ENCODE measurements at places on chromosomes 1 and 21.

- DNase-seq: no peak
Observed at GRCh38 chr1:190001187-190001586, 476.5 kb downstream of the BRINP3 start.

DNA sequence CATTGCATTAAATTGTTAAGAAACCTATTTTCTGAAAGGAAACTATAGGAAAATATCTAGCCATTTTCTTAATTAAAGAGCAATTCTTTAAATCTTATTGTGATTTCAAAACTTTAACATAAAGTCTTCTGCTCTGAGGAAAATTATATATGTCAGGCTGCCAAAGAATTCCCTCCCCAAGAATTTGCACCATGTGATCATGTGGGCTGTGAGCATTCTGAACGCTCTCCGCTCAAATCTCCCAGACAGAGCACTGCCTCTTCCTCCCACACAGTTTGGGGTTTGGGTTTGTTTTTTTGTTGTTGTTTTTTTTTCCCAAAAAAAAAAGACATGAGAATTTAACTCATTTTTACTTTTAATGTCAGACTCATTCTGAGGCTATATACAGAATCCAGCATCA is 155.9 kb upstream of the PALMD start:
- DNase-seq: no peak

GRCh38 chr1:228837032-228837431 is 101.8 kb downstream of the RHOU start:
- no peak for DNase-seq

DNA sequence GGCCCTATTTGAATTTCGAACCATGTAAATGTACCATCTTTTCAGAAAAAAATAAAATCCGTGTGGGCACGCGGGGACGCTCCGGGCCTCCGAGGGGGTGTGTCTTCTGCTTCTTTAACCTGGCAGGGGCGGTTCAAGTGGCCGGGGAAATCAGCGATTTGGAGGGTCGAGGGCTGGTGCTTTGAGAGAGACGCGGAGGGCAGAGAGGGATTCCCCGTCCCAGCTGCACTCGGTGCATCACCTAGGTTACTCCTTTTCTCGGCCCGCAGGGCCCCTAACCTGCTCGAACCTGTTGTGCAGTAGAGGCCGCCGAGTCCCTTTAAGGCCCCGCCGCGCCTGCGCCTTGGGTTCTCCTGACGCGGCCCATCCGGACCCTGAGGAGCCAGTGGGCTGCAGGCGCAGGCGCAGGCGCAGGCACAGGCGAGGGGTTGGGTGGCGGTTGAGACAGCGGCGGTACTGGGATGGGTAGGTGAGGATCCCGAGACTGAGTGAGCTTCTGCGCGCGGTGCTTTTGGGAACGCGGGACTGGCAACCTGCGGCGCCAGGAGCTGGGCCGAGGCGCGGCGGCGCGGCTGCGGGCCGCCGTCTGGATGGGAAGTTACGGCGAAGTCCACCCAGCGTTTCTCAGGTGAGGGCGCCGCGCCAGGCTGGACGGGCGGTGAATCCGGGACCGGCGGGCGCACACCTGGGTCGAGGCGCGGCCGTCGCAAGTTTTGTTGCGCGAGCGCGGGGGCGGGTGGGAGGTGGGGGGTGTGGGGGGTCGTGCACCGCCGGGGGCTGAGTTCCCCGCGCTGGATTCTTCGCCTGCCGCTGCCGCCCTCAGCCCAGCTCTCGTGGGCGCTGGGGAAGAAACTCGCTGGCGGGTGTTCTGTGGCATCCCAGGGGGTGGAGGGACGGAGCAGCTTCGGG is at the start of gene NBPF3:
NBPF3 (plus strand) TSS at position 417 of the 909 bp plus-strand sequence. CDS start 4,950 bp downstream, outside the sequence.
- peak; percentile 34 for DNase-seq

- DNase-seq: no peak
Observed at GRCh38 chr1:20705203-20705755, 12.5 kb downstream of the KIF17 start.

DNA sequence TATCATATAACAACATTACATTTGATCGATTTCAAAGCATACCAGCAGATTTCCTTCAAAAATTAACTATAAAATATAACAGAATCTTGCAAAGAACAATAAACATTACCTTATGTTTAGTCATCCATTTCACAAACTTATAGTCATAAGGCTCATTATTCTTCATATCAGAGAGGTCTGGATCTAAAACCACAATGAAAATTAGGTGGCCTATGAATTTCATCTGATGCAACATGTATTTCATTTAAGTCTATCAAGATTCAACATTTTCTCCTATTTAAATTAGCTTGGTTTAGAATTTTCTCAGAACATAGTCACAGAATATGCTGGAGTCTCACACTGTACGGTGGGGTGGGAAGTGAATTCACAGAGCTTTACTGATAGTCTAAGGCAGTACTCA is 49.2 kb downstream of the KYAT3 start:
- no peak for DNase-seq

GRCh38 chr1:115790846-115791245 is 22.3 kb upstream of the CASQ2 start:
- DNase-seq: no peak

DNA sequence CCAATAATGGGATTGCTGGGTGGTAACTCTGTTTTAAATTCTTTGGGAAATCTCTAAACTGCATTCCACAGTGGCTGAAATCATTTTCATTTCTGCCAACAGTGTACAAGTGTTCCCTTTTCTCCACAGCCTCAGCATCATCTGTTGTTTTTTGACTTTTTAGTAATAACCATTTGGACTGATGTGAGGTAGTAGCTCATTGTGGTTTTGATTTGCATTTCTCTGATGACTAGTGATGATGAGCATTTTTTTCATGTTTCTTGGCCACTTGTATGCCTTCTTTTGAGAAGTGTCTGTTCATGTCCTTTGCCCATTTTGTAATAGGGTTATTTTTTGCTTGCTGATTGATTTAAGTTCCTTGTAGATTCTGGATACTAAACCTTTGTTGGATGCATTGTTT is 131.9 kb upstream of the B3GALT2 start:
- no peak for DNase-seq

DNA sequence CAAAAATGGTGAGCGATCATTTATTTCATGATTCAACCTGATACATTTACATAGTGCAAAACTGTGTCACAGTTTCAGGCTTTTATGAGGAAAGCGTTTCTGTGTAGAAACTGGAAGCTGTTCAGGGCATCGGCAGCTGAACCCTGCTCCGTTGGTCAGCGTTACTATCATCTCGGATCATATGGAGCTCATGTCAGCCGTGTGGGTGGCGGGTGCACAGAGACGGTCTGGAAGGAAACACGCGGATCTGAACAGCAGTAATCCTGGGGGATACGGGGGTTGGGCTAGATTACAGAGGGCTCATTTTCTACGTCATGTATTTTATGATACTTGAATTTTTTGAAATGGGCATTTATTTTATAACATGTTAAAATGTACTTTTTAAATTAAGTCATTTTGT is 15.1 kb downstream of the C1orf174 start:
- no peak for DNase-seq

- DNase-seq: no peak
Observed at GRCh38 chr1:74963120-74963519, 171.1 kb upstream of the LHX8 start.

- DNase-seq: no peak
Observed at GRCh38 chr1:65395887-65396612, 24.4 kb upstream of the LEPR start.

- no peak for DNase-seq
Observed at GRCh38 chr1:212302745-212303383, 17.7 kb downstream of the PPP2R5A start.

GRCh38 chr1:2311184-2312032 is 79.9 kb downstream of the MORN1 start:
- DNase-seq: peak; percentile 47

DNA sequence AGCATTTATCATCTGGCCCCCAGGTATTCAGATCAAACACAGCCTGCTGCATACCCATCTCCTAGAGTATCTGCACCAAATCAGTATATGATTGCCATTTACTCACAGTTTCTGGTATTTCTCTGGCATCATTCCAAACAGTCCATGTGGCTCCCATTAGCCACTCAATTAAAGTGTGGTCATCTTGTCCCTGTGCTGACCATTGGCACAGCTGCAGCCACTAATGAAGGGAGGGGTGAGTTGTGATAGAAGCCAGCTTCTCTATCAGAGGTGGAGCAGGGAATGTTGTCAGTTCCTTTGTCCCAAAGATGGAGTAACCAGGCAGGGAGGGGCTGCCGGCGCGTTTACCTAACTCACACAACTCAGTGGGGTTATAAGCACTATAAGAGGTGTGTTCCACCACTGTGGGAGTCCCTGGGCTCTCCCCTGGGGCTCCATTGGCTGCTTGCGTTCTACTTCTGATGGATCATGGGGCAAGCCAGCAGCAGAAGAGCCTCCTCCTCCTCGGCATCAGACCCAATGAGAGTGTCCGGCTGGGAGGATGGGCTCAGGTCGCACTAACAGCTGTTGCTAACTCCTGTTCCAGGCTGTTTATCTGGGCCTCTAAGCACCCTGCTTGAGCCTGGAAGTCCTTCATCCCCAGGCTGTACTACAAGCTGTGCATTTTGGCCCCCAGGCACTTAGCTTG is 108.6 kb downstream of the GDAP2 start:
- no peak for DNase-seq

GRCh38 chr1:23691499-23692307 is at the start of gene RPL11:
RPL11 (plus strand) TSS chr1:23691806; CDS start chr1:23691824, 18 bp downstream.
- DNase-seq: peak; percentile 94

DNA sequence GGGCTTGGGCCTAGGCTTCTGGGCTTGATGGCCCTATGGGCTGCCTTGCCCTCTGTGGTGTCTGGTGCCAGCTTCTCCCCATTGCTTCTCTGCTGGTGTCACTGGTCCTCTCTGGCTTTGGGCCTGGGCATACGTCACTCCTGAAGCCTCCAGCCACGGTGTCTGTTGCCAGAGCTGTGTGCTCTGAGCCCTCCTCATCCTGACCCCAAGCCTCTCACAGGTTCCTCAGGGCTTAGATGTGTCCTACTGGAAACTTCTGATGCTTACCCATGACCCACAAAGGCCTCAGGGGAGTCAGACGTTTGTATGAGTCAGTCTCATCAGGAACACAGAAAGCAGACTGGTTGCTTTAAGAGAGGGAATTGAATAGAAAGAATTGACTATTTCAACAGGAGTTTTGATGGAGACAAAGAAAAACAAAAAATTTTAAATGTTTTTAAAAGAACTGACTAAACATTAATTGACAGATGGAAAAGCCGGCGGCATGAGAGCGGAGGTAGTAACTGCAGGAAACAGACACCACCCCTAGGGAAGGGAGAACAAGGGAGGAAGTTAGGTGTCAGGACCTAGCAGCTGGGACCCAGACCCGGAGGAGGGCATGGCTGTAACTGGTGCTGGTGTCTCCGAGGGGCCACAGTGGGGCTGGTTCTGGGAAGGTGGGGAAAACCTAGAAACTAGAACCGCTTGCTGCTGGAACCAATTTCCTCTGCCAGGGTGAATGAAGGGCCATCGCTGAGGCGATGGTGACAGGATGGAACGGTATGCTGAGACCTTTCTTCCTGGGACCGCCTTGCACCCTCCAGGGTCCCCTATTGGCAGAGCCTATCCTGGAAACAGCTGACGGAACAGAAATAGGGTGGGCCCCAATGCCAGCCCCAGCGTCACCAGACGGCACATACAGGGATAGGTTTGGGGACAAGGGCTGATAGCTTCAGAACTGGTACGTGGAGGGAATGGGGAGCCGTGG is 40.0 kb upstream of the CITED4 start:
- no peak for DNase-seq

DNA sequence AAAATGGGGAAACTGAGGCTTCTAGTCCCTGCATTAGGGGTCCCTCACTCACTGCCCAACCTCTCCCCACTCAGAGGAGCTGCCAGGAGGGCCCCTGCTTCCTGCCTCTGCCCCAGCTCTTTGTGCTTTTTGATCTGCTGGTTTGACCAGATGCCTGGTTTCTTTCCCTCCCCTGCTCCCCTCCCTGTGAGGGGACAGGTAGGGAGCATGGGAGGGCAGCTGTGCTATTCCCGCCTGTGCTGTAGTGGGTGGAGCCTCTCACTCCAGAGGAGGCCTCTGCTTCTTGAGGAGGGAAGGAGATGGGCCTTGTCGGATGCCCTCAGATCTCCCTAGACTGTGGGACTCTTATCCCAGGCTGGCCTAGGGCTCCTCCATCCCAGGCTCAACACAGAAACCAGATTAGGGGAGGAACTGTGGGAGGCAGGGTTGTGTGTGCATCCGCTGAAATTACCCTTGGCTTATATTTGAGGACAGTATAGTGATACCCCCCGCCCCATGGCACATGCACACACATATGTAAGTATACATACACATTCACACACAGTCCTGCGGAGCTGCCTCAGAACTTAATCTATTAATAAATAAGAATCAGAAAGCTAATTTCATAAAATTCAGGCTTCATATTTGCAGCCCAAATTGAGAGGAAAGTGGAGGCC is 4.6 kb downstream of the BOLA1 start:
- DNase-seq: no peak

GRCh38 chr1:175635092-175635491 is 108.3 kb downstream of the TNR start:
- no peak for DNase-seq

DNA sequence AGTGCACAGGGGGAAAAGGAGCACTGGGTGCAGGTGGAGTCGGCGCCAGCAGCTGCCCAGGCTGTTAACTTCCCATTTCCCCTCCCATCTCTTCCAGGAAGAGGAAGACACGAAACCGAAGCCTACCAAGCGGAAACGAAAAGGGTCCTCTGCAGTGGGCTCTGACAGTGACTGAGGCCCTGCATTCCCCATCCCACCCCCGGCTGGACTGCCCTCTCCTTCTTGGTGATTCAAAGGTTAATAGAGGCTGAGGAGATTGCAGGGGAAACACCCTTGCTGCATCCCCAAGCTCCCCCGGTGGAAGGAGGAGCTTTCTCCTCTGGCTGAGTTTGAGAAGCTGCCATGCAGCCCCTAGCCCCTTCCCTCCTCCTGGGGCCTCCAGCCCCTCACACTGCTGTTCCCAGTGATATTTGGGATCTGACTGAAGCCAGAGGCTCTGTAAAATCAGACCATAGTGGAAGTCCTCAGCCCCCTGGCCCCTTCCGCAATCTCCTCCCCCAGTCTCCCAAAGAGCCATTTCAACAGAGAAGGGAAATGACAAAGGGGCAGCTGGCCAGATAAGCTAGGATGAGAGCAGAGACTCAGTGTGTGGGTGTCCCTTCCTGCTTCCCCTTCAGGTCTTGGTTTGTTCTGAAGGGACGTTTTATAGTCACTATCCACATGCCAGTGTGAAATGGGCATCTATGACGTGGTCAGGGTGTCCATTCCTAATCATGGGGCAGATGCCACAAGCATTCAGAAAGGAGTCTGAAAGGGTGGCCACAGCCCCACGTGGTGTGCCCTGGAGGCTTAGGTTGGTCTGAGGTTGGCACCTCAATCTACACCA is 1.9 kb upstream of the SLC27A3 start:
- DNase-seq: no peak

- no peak for DNase-seq
Observed at GRCh38 chr1:75794382-75794781, 2.3 kb upstream of the MSH4 start.

DNA sequence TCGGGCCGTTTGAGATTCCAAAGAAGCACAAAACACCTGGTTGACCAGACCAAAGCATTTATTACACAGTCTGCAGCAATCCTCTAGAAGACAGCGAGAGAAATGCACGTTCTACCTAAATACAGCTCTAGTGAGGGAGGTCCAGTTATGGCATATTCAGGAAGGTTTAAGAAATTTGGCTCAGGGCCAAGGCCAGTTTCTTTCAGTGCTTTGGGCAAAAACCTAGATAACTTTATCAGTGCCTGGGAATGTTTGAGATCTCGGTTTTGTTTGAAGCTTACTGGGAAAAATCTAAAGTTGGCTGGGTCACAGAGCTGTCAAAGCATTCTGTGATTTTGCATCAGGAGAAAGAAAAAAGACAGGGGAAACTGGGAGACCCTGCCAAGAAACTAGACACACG is 514.0 kb upstream of the TMPRSS15 start:
- no peak for DNase-seq

All from T-helper 2 cell (primary cell).